ENCODE measurements at places on chromosomes 1 and 21.
A peak's percentile ranks its signal among the peaks of the same experiment; 100 is the strongest.

DNA sequence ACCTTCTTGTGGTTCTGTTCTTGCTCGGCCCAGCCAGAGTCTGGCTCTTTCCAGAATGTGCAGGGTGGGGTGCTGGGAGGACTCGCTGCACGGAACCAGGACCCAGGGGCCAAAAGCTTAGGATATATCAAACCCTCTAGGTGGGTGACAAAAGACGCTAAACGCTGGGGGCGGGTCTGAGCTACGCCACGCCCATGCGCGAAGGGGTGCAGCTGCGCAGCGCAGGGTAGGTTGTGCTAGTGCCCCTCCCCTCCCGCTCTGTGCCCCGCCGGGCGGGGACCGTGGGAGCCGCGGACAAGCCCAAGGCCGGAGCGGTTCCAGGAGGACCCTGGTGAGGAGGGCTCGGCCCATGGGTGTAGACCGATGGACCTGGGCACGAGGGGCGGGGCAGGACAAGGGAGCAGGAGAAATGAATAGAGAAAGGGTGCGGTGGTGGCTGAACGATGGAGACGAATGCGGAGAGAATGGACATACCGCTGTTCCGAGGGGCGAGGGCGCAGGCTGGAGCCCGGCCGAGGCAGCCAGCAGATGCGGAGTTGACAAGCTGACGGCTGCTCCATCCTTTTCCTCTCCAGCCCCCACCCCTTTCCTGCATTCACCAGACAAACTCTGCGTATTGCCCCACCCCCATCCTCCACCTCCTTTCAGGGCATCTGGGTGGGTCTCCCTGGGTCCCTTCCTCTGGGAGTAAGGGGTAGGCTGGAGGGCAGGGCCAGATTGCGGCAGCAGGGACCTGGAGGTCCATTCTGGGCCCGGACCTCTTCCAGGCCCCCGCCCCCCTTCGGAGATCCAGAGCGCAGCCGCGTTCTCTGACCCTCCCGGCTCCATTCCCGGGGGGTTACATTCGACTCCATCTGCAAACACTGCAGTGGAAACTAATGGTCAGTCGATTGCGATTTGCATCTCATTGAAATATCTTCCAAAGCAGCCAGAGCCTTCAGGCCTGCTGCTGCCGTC, at the start of gene RUSC1:
Gene RUSC1 (plus strand): TSS at position 234 of the 957 bp plus-strand sequence. CDS start 880 bp downstream, outside the sequence.
- peak; percentile 60 for DNase-seq

GRCh38 chr1:206505702-206506355, 1.5 kb upstream of the RASSF5 start:
- DNase-seq: no peak

DNA sequence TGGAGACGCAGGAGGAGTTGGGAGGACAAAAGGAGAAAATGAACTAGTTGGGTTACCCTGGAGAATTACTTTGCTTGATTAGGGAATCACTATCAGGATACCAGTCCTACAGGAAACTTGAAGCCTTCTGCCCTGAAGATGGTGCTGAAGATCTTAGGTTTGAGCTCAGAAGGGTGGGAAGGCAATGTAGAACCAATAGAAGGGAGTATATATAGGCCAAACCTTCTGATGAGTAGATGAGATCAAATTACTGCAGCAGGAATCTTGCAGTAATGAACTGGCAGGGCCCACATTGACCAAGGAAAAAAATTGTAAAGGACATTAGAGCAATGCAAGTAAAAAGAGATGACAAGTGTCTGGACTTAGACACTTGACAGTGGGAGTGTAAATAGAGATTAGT, 116.3 kb upstream of the CACYBP start:
- DNase-seq: no peak

DNA sequence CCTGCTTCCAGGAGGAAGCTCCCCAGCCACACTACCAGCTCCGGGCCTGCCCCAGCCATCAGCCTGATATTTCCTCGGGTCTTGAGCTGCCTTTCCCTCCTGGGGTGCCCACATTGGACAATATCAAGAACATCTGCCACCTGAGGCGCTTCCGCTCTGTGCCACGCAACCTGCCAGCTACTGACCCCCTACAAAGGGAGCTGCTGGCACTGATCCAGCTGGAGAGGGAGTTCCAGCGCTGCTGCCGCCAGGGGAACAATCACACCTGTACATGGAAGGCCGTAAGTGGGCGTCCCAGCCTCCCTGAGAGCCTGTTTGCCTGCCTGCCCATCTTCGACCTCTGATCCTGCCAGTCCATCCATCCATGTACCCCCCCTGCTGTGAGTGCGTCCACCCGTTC, 3.6 kb downstream of the ECM1 start:
- DNase-seq: no peak

GRCh38 chr1:100308777-100309176, 42.8 kb downstream of the RTCA start:
- DNase-seq: no peak

DNA sequence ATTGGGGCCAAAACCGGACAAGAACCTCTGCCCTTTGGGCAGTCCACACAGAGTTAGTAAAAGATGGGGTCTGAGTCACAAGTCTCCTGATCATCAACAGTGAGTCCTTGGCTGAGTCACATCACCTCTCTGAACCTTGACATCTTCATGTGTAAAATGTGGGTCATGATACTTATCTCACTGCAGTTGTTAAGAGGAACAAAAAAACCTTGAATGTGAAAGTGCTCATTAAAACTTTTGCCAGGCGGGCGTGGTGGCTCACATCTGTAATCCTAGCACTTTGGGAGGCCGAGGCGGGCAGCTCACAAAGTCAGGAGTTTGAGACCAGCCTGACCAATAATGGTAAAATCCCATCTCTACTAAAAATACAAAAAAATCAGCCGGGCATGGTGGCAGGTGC, 15.7 kb downstream of the S100A16 start:
- no peak for DNase-seq

DNA sequence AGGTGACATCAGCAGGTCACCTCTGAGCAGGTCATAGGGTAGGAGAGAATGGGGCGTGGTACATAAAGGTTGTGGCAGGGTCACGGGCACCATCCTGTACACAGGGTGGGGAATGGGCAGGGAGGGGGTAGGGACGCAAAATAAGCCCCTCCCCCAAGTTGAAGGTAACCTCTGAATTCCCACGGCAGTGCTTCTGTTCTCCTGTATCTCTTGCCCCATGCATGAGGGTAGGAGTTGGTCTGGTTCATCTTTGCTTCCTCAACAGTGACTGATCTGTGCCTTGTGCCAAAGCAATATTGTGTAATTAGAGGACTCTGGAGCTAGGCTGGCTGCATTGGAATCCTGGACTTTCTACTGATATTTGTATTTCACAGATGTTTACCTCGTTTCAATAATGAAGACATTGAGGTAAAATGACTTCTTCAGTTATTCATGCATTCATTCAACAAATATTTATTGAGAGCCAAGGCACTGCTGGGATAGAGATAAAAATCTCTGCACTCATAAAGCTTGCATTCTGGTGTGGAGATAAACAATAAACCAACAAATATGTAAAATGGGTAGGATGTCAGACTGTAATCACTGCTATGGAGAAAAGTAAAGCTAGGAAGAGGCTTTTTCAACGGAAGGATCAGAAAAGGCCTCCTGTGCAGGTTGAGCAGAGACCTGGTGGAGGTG, 18.4 kb upstream of the GFI1 start:
- DNase-seq: no peak

- no peak for DNase-seq
Observed at GRCh38 chr1:62384276-62385005, 52.4 kb upstream of the USP1 start.

DNA sequence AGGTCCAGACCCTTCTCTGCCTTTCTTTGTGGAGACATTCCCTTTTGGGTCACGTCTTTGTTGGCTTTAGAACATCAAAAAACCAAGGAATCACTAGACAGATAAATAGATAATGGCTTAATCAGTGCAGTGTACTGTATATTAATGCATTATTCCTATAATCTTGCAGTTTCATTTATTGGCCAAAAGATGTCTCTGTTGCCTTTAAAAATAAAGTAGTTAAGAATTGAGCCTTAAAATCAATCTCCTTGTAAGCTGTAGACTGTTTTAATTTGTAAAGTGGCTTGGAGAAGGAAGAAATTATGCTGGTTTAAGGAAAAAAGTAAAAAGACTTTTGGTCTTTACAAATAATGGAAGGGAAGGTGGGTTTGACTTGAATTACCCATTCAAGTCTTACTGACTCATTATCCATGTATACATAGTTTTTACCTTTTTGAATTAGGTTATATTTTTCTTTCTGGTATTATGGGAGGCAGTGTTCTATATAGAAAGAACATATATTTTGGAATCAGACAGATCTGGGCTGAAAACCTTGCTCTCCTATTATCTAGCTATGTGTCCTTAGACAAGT, 84.6 kb downstream of the VPS13D start:
- DNase-seq: no peak

GRCh38 chr21:17789069-17789468, 30.1 kb downstream of the C21orf91 start:
- DNase-seq: no peak

GRCh38 chr1:32948390-32948722, 16.3 kb downstream of the RNF19B start:
- DNase-seq: no peak

DNA sequence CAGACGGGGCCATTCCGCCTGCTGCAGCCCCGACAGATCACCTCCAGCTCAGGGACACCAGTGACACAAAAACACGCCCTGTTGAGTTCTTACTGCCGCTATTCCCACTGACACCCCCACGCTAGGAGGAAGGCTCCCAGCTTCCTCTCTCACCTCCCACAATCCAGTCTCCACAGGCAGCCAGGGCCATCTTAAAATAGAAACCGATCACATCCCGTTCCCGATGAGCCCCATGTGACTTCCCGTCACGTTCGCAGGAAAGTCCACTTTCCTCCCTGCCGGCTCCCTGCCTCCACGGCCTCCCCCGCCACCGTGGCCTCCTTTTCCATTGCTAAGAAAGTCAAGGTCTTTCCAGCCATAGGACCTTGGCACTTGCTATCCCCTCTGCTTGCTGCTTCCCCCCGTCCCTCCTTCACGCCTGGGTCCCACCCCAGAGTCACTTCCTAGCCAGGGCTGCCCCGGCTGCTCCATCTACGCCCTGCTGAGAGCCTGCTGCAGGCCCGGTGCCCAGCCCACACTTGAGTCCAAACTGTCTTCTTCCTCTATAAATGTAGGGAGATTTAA, 24.0 kb upstream of the DDOST start:
- DNase-seq: no peak

DNA sequence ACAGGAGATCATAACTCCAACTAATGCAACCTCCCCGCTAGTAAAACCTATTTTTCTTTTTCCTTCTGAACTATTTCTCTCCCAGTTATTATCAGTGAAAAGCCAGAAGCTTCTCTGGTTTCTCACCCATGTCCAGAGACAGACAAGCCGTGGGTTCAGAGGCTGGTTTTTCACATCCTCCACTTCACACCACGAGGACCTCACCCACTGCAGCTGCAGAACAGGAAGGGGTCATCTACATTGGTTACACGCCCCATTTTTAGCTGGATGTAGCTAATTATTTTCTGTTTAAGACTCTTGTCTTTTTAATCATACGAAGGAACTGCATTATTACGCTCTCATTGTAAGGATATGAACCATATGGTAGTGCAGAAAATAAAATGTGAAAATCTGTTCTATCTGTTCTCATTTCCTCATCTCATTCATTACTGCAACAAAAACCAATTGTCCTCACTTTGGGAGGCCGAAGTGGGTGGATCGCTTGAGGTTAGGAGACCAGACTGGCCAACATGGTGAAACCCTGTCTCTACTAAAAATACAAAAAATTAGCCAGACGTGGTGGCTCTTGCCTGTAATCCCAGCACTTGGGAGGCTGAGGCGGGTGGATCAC, 39.1 kb upstream of the CLDN14 start:
- no peak for DNase-seq

GRCh38 chr1:31099293-31100032, 33.9 kb upstream of the PUM1 start:
- DNase-seq: no peak

DNA sequence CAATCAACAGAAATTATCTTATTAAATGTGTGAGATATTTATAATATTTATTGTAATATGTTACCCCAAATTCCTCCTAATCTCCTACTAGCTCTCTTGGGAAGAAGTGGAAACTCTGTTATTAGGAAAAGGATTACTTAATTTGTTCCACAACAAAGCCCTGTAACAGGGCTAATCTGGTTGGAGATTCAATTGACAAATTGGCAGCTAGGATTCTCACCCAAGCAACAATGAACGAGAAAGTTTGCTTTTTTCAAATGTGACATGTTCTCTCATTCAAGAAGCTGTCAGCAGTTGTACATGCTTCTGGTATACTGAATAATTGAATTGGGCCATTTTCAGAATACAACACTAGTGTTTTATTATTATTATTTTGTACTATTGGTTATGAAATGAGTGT, 367.9 kb upstream of the ADGRL4 start:
- DNase-seq: no peak

DNA sequence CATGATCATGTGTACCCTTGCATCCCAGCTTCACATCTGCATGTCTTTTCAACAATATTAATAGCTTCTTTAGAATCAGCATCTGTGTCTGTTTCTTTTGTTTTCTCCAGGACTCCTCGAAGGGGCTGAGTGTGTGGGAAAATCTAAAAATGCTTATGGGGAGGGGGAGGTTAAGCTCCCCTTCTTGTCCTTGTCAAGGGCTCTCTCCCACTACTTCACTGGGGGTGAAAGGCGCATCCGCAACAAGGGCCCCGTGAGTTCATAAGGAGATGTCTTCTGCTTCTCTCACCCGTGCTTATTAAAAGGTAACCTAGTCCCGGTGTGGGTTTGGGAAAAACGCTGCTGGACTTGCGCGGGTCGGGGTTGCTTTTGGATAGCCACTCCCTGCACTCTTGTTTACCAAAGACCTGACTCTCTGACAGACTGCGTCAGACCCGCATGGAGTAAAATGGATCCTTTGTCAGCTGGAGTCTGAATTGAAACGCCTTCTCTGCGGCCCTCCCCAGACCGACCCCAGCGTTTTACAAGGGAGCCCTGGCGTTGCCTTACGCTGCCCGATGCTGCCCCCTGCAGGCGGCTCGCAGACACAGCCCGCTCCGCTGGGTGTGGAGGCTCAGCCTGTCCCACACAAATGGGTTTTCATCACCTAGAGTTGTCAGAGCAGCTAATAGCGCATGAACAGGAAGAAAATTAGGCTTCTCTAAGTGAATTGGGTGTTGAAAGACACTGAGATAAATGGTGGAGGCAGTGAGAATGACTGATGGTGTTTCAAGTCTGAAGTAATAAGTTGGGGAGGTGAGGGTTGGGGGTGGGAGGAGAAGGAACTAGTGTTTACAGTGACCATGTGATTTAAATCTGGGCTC, 53.8 kb downstream of the IER5 start:
- DNase-seq: peak; percentile 70

DNA sequence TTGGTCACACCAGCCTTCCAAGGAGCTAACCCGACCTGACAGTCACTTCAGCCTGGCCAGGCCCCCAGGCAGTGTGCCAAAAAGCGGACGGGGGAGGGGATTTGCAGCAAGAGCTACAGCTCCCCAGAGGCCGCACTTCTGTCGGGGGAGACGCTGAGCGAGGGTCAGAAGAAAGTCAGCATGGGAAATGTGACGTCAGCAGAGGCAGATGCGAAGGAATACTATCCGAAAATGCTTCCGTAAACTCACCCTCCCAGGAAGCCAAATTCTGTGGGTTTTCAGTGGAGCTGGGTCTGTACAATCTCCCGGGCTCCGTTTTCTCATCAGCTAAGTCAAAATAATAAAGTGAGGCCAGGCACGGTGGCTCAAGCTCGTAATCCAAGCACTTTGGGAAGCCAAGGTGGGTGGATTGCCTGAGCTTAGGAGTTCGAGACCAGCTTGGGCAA, 28.5 kb upstream of the ECE1 start:
- DNase-seq: no peak

Data from effector memory CD4-positive, alpha-beta T cell (primary cell).